ENCODE measurements at places on chromosomes 6 and 20.

DNA sequence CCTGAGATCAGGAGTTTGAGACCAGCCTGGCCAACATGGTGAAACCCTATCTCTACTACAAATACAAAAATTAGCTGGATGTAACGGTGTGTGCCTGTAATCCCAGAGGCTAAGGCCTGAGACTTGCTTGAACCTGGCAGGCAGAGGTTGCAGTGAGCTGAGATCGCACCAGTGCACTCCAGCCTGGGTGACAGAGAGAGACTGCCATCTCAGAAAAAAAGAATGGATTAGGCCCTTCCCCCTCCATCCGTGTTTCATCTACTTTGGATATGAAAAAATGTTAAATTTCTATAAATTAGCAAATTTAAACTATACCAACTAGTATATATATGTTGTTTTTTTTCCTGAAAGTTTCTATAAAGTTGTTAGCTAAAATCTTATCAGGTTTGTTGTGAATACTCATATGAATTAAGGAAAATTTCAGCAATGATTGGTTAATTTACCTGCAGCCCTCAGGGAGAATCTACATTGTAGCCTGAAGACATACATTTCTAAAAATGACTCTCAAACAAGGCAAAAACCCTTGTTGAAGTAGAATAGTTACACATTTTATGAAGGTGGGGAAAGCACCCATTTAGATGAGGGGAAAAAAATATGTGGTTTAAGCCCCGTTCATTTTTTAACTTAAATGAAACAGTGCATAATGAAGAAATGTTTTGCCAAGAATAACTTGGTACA, 120.9 kb downstream of the TIAM2 start:
- no peak for DNase-seq

- DNase-seq, result no peak
These were observed 20.1 kb upstream of the NOL4L start for GRCh38 chr20:32605167-32605656.

DNA sequence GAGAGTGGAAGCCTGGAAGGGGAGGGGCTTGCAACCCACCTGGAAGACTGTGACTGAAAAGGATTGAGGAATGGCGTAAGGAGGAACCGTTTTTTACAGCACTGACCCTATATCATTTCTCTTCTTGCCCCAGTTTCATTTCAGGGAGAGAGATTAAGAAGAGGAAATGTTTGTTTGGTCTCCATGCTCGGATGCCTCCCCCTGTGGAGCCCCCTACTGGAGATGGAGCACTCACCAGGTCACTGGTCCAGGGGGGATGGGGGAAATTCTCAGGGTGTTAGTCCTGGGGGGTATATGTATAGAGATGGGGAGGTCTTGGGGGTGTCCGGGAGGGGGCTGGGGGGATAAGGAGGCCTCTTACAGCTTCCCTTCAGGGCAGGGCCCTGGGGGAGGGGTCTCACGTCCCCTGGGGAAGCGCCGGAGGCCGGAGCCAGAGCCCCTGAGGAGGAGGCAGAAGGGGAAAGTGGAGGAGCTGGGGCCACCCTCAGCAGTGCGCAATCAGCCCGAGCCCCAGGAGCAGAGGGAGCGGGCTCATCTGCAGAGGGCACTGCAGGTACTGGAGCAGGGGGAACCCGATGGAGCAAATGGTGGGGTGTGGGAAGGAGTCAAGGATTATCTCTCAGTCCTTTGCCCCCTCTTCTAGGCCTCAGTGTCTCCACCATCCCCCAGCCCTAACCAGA, 3.2 kb downstream of the CUTA start:
- DNase-seq, result no peak

DNA sequence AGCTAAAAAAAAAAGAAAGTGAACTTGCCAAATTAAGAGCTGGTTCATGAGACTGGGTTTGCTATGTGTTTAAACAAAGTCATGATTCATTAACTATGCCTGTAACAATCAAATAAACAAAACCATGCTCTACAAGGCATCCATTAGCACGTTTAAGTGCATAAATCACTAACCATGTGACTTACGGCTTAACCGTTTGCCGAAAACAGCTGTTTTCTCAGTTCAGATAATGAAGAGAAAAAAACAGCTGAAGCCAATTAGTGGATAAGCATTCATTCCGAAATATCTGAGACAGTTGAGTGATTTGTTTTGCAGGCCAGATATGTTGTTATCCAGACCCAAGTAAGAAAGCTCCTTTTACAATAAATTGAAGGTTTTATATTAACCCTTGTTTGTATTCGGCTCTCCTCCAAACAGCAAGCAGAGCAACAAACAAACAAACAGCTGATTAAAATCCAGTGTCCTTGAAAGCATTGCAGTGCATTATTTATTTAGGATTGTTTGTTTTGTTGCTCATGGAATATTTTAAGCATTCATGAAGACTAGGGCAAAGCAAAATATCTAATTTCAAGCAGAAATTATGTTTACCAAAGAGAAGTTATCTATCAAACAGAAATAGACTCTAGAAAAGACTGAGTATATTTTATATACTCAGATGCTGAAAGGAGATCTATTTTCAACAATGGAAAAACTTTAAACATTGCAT, 343.5 kb downstream of the RFPL4B start:
- DNase-seq, result no peak

DNA sequence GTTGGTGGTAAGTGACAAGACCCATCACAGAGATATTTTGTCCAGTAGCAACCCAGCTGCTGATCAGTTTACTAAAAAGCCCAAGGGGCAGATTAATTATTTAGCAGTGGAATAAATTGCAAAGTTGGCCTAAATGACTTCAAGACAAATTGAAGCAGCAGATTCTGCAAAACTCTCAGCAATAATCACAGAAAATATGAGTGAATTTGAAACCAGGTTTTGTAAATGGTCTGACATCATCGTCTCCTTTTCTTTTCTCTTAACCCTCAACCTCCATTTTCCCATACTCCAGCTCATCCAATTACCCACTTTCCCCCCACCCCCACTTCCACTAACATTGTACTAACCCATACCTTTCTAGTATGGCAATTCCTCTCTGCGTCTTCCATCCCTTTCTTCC, 11.3 kb upstream of the PTPRK start:
- DNase-seq, result no peak

- no peak for DNase-seq
These were observed 104.8 kb upstream of the EYA4 start for GRCh38 chr6:133136177-133136880.

DNA sequence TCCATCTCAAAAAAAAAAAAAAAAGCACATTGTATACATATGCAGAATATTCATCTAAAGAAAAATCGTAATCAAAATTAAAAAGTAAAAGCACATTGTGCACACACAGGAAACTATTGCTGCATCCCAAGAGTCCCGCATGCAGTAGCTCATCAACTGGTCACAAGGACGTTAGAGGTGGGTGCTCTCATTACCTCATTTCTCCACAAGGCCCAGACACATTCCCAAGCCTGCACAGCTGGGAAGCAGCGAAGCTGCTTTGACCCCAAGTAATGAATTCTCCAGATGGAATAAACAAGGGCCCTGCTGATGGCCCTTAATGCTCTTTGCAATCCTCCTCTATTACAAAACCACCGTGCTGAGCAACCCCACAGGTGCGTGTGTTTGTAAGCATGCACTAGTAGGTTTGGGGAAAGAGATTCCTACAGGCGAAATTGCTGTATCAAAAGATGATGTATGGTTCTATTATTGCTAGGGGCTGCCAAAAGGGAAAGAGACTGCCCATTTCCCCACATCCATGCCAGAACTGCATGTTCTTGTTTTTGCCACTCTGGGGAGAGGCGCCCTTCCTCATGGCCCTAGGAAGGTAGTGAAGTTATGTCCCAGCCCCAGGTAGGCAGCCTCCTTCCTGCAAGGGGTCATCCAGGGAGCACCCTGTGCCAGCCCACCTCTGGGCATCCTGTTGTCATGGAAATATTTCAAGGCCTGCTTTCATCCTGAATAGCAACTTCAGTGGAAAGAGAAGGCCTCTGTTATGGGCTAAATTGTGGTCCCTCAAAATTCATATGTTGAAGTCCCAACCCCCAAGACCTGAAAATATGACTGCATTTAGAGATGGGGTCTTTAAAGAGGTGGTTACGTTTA, 34.6 kb upstream of the PTGIS start:
- no peak for DNase-seq

DNA sequence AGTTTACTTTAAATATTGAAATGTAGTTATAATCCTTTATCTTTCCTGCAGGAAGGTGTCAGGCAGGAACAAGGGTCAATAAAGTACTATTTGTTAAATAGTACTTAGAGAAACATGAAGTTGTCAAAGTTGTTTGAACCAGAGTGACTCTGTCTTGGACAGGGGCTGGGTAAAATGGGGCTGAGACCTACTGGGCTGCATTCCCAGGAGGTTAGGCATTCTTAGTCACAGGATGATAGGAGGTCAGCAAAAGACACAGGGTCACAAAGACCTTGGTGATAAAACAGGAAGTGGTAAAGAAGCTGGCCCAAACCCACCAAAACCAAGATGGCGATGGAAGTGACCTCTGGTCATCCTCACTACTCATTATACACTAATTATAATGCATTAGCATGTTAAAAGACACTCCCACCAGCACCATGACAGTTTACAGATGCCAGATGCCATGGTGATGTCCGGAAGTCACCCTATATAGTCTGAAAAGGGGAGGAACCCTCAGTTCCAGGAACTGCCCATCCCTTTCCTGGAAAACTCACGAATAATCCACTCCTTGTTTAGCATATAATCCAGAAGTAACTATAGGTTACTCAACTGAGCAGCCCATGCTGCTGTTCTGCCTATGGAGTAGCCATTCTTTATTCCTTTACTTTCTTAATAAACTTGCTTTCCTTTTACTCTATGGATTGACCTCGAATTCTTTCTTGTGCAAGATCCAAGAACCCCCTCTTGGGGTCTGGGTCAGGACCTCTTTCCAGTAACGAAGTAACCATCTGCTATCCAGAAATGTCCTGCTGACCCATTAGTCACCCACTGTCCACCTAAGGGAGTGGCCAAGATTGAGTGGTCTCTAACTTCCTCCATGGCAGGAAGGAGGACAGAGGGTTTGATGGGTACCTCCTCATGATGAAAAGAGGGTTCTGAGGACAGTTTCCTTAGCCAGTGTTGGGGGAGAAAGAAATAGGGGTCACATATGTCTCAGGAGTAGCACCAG, 19.6 kb downstream of the SLC22A2 start:
- no peak for DNase-seq

- DNase-seq, result no peak
These were observed 8.0 kb downstream of the RNF217 start for GRCh38 chr6:124970243-124970642.

DNA sequence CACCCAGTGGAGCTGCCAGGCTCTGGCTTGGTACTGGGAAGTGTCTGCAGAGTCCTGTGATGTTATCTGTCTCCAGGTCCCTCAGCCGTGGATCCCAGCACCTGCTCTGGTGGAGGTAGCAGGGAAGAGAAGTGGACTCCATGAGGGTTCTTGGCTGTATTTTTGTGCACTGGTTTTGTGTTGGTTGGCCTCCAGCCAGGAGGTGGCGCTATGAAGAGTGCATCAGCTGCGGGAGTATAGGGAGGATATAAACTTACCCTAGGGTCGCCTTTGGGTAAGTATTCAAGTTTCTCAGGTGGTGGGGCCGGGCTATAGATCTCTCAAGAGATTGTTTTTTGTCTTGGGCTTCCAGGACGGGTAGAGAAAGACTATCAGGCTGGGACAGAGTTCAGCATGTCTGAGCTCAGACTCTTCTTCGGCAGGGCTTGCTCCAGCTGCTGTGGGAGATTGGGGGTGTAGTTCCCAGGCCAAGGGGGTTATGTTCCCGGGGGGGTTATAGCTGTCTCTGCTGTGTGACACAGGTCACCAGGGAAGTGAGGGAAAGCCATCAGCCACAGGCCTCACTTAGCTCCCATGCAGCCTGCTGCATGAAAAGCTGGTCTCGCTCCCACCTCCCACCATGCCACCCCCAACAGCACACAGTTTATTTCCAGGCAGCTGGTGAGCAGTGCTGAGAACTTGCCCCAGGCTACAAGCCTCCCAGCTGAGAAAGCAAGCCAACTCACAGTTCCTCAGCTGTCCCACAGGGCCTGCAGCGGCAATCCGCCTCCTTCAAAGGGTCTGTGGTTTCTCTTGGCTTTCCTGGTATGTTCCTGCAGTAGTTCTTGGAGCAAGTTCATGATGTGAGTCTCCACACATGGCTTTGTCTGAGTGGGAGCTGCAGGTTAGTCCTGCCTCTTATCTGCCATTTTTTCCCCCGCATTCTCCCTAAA, 115.7 kb downstream of the AIG1 start:
- DNase-seq, result no peak

DNA sequence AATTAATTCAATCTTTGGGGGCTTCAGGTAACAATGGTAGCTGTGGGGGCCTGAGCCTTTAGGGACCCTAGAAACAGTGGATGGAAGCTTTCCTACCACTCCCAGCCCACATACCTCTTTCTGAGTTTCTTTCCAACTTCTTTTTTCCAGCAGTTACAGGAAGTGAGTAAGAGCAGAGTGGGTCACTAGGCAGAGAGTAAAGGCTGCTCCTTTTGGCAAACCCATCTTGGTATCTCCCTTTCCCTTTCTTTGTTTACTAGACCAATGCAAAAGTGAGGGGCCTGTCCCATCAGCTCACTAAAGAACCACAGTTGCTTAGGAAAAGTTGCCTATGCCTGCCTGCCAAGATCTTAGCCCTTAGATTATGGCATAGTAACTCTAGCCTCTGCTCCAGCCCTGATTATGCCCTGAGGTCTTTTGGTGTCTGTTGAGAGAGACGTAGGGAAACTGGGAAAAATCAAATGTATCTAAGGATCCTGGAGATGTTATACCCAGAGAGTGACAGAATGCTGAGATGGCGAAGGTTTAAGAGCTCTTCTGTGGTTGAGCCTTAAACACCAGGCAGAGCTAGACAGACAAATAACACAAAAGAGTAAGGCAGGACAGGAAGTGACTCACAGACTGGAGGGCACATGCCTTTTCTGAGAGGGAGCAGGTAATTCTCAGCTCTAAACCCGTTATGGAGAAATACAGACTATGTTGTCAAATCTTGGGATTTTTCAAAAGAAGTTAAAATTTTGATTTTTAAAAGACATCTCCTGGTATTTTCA, 31.3 kb downstream of the TRMT6 start:
- DNase-seq, result no peak

- no peak for DNase-seq
These were observed 2.7 kb upstream of the C6orf62 start for GRCh38 chr6:24721461-24722215.

DNA sequence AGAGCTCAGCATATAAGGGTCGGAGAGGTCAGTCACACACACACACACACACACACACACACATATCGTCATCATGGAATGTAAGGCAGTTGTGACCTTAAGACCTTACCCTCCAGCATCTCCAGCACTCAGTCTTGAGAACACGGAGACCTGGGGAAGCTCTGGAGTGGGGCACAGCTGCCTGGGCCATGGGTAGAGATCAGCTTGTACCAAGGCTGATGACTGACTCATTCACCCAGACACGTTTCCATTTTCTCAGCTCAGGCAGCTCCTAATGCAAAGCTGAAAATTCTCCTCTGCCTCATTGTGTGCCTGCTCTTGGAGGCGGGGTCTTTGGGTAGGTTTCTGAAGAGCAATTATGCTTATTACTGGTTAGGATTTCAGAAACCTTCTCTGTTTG, 38.3 kb upstream of the PDYN start:
- no peak for DNase-seq
